NCI-H1930 (cell line): ENCODE measurements at places on chromosomes 1 and 21.

DNA sequence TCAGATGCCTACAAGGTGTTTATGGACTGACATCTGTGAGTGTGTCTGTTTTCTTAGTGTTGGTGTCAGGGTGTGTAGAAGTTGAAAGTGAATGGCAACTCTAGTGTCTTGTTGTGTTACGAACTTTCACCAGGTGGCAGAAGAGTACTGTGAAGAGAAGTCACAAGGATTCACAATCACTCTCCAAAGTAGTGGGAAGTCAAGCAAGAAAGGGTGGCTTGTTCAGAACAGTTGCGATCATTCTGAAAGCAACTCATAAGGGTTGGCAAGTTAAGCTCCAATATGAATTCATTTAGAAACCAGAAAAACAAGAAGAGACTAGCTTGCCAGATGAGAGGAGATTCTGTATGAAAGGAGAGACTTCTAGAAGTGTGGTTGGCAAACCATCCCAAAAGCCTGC, 86.1 kb downstream of the FASLG start:
- DNase-seq, result peak; percentile 19

DNA sequence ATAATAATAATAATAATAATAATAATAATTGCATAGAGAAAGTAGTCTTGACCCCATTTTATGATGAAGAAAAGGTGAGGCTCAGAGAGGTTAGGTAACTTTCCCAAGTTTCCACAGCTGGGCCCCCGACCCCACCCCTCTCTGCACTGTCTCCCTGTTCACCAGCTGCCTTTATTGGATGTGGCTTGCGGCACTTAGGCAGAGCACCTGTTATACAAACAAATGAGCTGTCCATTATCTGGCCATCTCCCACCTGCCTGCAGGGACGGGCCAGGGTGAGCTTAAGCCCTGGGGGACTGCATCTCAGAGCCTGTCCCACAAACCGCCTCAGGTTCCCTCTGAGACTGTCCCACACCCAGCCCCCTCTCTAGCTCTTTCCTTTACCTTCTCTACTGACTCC, 10.1 kb upstream of the EFNA1 start:
- no peak for DNase-seq

DNA sequence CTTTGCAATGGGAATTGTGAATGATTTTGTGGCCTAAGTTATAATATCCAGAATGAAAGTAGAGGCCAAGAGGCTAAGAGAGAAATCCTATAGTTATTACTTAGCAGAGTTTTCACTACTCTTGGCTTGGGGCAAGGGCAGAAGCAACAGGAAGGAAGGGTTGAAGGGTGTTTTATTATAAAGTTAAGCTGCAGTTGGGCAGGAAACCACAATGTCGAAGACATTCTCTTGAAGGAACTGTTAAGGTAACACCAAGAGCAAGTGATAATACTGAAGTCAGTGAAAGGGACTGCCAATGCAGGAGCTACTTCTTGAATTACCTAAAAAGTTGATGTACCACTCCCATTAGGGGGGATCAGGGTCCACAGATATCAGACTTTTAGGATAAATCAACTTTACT, 8.3 kb downstream of the XCL2 start:
- no peak for DNase-seq

GRCh38 chr1:40391688-40392145, 18.2 kb downstream of the SMAP2 start:
- peak; percentile 17 for DNase-seq

DNA sequence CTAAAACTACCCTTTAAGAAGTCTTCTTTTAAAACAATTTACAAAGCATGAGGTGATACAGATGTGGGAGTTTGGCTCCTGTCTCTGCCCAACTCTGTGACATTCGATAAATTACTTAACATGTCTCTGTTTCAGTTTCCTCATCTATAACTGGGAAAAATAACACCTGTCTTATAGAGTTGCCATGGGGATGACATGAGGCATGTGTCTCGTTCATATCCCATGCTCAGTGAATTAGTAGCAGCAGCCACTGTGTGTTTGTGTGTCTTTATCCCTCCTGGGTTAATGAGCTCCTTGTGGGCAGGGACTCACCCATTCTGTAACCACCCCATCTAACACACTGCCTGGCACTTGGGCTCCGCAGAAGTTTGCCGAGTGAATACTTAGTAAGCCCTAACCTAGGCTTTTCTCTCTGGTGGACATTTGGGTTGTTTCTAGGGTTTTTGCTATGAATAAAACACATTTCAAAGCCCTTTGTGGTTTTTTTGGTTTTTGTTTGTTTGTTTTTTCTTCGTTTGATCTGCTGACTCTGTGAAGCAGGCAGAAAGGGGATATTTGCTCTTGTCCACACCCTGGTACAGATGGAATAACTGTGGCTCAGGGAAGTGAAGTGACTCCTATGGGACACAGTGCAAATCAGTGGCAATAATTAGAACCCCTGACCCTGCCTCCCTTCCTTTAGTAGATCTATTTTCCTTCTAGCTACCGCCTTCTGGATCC, 797 bp upstream of the KCNJ9 start:
- no peak for DNase-seq
